Stimulated activated naive CD4-positive, alpha-beta T cell (primary cell): ENCODE measurements at places on chromosomes 4 and X.

- no peak for DNase-seq
These were observed 921.8 kb upstream of the FTHL17 start for GRCh38 chrX:31993637-31994036.

DNA sequence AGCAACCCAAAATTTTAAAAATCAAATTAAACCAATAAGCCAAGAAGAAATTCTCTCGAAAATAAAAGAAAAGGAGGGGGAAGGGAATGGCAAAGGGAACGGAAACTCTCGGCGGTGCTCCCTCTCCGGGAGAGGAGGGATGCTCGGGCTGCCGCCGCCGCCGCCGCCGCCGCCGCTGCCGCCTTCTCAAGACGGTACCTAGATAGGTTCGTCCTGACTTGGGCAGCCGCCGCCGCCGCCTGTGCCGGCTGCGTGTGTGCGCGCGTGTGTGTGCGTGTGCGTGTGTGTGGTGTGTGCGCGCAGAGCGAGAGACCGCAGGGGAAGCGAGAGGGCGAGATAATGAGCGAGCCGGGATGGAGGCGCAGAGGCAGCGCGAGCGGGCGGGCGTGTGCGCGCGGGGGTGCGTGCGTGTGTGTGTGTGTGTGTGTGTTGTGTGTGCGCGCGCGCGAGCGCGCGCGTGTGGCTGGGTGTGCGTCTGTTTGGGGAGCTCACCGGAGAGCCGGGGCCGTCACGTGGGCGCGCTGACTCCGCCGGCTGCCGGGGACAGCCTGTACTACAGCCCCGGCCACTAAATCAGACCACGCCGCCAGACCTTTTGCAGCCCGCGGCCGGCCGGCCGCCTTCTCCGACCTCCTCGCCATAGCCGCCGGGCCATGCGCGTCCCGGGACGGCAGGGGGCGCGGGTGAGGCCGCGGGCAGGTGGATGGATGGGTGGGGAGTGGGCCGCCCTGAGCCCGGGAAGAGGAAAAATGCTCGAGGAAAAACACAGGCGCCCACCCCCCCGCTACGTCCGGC, 111.6 kb downstream of the DHX15 start:
- DNase-seq: peak; percentile 67

DNA sequence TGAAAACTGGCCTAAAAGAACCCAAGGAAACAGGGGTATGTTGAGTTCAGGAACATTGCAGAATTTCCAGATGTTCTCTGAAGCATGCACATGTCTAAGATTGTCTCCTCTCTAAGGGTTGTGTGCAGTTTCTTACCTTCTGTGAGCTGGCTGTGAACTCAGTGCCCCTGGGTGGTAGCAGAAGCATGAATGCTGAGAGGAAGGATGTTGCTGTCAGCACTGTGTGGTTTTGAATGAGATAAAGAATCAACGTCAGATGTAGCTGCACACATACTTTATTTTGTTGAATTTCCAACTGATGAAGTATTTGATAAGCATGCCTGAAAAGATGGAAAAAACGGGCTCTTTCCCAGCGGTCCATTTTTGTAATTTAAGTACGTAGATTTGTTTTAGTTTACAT, 23.8 kb upstream of the CD38 start:
- DNase-seq: peak; percentile 9

GRCh38 chr4:184503869-184504300, 29.5 kb upstream of the IRF2 start:
- DNase-seq: peak; percentile 10

- DNase-seq: no peak
These were observed 28.1 kb downstream of the MCUB start for GRCh38 chr4:109588176-109588575.

DNA sequence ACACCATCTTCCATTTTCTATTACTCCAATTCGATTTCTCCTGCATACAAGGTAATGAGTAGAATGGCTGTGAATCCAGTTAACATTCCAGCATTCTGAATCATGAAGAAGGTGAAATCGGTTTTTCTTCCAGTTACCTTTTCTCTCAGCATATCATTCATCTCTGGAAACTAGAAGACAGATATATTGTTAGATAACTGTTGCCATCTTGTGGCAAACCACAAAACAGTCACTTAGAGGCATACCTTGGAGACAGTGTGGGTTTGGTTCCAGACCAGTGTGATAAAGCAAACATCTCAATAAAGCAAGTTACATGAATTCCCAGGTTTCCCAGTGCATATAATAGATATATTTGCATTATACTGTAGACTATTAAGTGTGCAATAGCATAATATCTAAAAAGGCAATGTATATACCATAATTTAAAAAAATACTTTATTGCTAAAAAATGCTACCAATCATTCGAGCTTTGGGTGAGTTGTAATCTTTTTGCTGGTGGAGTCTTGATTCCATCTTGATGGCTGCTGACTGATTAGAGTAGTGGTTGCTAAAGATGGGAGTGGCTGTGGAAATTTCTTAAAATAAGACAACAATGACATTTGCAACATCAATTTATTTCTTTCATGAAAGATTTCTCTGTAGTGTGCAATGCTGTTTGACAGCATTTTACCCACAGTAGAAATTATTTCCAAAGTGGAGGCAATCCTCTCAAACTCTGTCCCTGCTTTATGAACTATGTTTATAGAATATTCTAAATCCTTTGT, 82.1 kb downstream of the SLC39A8 start:
- no peak for DNase-seq

DNA sequence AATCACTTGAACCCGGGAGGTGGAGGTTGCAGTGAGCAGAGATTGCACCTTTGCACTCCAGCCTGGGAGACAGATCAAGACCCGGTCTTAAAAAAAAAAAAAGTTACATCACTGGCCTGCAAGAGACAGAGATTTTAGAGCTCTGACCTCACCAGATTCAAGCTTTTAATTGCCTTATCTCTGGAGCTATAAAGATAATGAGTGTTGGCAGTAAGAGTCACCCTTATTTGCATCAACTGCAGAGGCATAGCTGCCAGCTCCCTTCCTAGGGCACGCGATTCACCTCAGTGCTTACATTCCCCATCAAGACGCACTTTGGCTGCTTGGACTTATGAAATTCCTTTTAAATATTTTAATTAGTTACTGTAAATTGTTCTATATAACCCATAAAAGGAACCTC, 12.5 kb upstream of the SPATA4 start:
- no peak for DNase-seq

DNA sequence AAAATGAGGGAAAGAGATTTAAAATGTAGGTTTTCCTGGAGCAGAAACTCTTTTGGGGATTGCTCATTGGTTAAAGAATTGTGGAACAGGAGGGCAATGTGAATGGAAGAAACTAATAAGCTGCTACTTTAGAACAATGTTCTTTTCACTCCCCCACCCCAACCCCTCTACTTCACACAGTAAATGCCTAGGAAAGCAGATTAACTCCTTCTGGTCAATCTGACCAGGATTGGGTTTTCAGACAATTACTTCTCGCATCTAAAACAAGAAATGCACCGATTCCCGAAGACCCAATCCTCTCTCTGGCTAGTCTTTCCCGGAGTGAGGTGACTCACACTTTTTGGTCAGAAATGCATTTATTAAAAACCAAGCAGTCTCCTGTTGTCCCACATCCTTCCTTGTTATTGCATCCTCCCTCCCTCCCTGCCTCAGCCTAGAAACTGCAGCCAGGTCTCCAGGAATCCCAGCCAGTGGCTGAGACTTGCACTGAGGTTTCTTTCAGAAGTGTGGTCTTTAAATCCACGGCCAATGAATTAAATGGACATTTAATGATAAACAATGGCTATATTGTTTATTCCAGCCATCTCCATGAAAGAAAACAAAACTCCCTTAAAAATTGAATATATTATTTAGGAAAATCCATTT, 21.4 kb downstream of the MFAP3L start:
- no peak for DNase-seq

DNA sequence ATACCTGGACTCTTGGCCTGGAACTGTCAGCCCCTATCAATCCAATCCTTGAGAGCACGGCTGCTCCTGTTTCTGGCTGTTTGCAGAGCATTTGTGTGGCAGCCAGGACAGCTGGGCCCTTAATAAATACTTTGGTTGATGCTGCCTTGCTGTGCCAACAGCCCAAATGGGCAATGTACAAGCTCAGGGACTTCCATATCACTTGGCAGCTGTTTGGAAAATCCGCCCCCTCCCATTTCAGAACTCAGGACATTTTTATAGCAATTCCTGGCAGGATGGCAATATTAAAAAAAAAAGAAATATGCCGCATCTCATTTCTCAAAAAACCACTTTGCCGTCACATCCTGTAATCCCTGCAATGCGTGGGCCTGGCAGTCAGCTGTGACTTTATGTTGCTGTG, 218.9 kb downstream of the HS3ST1 start:
- DNase-seq: no peak

DNA sequence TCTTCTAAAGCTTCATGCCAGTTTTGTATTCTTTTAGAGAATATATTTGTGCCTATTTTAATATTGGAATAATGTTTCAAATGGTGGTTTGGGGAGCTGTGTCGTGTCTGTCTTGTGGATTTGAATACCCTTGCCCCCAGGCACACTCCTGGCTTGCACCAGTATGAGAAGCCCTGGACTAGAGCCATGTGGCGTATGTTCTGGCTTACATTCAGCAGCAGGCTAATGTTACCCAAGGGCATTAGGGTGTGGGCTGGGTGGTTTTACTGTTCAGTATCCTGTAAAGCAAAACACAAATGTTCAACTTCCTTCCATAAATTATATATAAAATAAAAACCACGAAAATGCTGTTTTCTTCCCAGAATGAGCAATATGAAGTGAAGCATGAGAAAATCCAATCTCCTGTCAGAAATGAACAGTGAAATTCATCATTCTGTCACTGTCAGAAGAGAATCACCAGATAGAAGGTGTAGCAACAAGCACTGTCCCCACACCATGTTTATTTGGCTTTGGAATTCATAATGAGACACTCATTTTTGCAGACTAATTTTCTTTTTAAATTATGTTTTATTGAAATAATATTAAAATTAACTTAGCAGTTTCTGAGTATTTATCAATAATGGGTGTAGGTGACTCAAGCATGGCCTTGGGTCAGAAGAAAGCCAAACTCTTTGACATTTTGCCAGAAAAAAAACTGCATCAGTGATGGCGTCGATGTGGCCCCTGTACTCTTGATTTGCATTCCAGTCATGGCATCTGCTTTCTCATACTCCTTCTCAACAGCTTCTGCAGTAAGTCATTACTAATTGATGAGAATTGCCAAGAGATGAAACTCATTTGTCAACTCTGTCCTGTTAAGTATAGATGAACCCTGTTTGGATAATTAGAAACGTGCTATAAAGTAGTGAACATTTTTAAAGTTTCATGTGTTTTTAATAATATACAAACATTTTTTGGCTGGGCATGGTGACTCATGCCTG, 43.8 kb downstream of the WWC2 start:
- DNase-seq: no peak

- DNase-seq: no peak
These were observed 2.8 kb upstream of the AMTN start for GRCh38 chr4:70515367-70516250.
